ENCODE measurements at places on chromosomes 11 and 22. TPM values are rescaled to one million over a fixed set of nuclear protein-coding genes. Genes with fewer than 3 reads are reported as not detected.

Gene MACROD1
- 124 TPM for total RNA-seq

Gene NPAS4
- not detected for total RNA-seq

Gene SLCO2B1
- total RNA-seq: 28.2 TPM

Gene RFPL1
- total RNA-seq: not detected

Gene NOX4
- total RNA-seq: 1.7 TPM

All from Right ventricle myocardium superior (tissue), 1 donor.